Stimulated activated CD4-positive, alpha-beta T cell treated with anti-CD3 and anti-CD28 coated beads, Interleukin-1b, Interleukin-23, amount 100 ng/mL, for 1 hour (primary cell): ENCODE measurements at places on chromosomes 3 and 15.

GRCh38 chr3:195805181-195805580 is 6.5 kb downstream of the MUC4 start:
- no peak for DNase-seq

- no peak for DNase-seq
These were observed 2.6 kb downstream of the ATP8B4 start for GRCh38 chr15:50116477-50116876.

GRCh38 chr3:40850861-40851260 is 326.1 kb downstream of the ZNF621 start:
- DNase-seq = no peak

DNA sequence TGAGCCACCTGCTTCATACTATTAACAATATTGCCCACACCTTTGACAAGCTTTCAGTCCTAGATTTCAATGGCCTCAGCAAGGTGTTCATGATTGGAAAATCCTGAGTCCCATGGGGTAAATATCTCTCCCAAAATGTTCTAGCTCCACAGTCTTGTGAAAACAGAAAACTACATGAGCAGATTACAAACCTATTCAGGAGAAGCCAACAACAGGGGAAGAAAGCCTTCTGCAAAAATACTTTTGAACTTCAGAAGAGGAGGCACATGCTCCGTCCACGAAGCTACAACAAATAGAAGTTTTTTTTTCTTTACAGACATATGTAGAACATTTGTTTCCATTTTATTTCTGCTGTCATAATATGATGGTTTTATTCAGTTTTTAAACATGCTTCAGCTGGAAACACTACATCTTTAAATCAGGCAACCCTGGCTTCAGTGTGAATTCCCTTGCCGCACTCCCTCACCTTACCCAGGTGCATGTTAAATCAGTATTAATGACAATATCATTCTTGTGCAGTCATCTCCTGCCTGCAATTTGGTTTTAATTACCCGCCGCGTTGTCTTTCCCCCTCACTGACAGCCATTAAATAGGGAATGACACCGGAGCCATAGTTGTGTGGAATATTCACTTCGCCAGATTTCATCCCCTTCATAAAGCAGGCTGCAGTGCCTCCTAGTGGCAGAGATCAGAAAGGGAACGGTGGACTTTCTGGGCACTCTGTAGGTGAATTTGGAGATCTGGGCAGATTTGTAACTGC is 725.5 kb upstream of the ARRDC4 start:
- no peak for DNase-seq

- no peak for DNase-seq
These were observed 6.9 kb upstream of the PTX3 start for GRCh38 chr3:157429708-157430107.

DNA sequence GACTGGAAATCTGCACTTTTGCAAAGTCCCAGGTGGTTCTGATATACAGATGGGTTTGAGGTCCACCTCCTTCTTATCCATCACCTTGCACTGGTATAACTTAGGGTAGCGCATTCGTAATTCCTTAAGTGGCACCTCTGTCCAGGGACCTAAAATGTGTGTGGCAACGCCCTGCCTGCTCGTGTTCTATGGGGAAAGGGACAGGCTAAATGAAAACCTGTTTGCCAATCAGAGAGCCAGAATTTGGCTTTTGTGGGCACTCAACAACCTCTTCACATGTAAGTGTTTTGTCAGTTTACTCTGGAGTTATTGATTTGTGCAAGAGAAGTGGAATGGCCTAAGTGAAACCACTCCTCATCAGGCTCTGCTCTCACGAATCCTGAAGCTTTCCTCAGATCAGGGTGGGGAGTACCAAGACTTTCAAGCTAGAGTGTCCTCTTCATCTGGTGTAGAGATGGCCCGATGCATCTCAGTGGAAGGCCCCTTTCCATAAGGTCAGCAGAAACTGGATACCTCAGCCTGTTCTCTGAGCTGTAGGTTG is 138.3 kb downstream of the ALDH1A2 start:
- no peak for DNase-seq

GRCh38 chr3:194281306-194281705 is 69.8 kb downstream of the CPN2 start:
- DNase-seq = no peak

DNA sequence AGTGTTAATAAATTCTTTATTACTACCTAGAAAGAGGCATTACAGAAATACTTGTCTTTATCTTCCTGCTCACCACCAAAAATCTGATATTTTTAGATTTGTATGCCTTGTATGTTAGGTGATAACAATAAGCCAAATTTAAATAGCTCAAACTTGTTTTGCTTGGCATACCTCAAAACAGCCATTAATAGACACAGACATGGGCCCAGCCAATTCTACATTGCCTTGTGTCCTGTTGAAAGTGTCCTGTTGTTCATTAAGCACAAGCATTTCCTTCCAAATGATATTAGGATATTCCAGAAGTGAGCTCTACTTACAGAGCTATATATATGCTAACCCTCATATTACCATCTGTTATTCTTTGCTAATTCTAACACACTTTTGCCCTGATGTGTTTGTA is 438.6 kb upstream of the ZNF385D start:
- DNase-seq = no peak

DNA sequence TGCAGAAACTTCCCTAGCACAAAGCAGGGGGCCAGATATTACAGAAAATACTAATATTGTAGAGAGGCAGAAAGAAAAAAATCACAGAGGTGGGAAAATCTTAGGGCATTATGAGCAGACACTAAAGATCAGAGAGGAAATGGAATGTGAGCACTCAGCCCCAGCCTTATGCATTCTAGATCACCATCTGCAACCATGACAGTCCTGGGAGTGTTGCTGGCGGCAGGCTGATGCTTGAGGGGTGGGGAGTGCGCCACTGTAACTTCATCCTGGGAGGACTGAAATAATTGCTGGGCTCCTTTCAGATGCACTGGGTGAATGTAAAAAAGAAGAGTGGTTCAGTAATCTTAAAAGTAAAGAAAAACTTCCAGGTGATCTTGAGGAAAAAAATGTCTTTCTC is 427.6 kb upstream of the SEMA6D start:
- DNase-seq = no peak

DNA sequence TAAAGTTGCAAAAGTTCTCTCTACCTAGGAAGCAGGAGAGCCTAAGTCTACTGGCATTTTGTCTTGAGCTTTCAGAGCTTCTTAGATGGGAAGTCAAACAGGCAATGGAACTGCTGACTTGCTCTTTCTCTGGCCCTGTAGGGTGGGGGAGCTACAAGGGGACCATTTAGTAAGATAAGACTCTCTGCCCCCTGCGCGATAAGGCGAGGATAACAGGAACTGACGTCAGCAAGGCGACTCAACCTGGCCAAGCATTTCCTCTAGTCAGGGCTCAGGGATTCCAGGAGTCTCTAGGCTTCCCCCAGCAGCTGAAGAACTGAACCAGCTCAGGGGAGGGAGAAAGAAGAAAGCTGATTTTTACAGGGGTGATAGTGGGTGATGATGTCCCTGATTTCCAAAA is 5.8 kb downstream of the RARB start:
- DNase-seq = no peak

DNA sequence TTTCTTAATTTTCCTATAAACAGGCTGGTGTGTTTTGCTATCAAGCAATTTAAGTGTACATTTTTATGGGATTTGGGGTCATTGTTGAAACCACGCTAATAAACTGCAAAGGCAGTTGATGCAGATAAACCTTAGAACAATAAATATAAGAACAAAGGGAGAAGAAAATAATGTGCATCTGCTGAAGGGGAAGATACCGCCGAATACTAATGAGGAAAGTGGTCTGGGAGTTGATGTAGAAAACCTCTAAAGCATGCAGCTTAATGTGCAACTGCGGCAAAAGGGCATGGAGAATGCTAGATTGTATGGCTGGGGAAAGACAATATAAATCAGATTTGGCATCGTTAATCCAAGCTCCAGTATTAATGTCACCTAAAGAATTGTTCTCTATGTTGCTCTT is 29.8 kb upstream of the CHL1 start:
- no peak for DNase-seq

GRCh38 chr3:129942296-129942695 is 32.2 kb upstream of the TRH start:
- no peak for DNase-seq

DNA sequence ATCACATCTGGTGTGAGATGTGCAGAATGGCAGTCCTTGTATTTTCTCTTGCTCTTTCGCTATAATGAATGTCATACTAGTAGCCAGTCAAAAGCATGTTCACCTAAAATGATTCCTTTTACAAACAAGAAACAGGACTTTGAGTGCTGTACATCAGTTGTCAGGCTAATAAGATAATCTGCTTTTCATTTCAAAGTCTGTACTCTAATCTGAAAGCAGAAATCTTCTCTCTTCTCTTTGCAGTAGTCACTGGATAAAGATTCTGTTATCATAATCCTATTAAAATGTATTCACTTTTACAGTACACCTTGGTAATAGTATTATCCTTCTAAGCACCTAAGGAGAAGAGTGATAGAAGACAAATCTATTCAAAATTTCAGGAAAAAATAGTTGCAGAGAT is 300.1 kb downstream of the MFSD1 start:
- DNase-seq = no peak

- DNase-seq = no peak
These were observed 27.2 kb downstream of the ABI3BP start for GRCh38 chr3:100966049-100966491.

DNA sequence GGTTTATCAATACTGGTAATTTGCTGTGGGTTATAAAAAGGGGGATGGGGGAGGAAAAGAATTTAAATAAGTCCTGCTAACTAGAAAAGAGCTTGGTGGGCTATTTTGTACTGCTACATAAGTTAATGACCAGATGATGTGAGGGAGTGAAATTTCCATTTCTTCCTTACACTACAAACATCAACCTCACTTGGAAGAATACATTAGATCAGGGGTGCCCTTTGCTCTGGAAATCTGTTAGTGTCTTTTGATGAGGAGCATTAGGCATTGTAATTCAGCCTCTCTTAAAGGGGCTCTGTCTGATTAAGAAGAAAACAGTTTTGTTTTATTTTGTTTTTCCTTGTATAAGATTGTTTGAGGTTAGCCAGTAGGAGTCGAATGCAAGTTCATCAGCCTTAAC is 576.4 kb upstream of the TBL1XR1 start:
- no peak for DNase-seq

GRCh38 chr15:90817117-90818057 is 51.0 kb upstream of the FURIN start:
- no peak for DNase-seq

- no peak for DNase-seq
These were observed 31.4 kb downstream of the HPS3 start for GRCh38 chr3:149160754-149161300.

GRCh38 chr3:115766587-115767482 is 143.5 kb downstream of the GAP43 start:
- no peak for DNase-seq

DNA sequence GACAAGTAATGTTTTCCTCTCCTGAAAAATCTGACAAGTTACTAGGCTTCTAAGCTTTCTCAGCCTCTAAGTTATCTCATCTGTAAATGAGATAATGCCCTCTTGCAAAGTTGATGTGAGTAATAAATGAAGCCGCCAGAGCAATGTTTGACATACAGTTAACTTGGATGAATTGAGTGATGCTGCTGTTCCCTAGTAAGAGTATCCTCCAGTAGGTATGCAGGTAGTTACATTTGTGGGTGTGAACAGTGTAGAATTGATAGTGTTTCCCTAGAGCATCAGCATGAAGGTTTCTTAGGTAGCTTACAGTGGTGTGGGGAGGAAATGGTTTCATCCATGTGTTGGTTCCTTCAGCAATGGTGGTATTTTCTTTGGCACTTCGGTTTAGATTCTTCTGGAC is 3.4 kb downstream of the ATP2C1 start:
- no peak for DNase-seq

GRCh38 chr3:36906504-36907149 is 38.2 kb downstream of the TRANK1 start:
- no peak for DNase-seq

- DNase-seq = no peak
These were observed 26.5 kb upstream of the POLR2M start for GRCh38 chr15:57680021-57680420.

DNA sequence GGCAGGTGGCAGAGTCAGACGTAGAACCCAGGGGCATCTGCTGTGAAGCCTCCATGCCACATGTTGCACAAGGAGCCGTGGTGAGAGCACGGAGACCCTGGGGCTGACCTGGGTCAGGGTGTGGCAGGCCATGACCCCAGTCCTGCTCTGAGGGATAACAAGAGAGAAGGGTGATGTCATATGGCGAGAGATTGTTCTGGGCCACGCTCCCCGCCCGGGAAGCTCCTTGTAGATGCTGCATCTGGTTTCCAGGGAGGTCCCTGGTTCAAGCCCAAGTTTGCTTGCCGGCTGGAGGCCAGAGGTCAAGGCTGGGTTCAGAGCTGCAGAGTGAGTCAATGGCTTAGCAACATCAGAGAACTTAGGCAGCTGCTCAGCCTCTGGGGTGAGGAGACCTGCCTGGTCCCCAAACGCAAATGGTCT is 17.3 kb downstream of the FGD5 start:
- no peak for DNase-seq

DNA sequence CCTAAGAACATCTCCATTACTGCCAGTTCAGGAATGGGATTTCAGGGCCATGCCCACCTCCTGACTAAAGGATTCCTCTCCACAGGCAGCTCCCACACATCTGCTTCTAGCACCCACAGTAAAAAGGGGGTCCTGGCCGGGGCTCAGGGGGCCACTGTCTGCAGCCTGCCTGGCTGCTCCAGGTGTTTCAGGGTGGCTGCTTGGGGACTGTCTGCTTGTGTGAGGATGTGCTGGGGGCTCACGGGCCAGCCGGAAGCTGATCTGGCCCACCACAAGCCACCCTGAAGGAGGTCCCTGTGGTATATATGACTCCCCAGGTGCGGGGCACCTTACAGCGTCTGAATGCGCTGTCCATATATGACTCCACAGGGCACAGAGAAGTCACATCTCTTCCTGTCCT is 135.4 kb downstream of the NSMCE3 start:
- DNase-seq = no peak

GRCh38 chr3:161567577-161568361 is 71.2 kb downstream of the OTOL1 start:
- DNase-seq = no peak

DNA sequence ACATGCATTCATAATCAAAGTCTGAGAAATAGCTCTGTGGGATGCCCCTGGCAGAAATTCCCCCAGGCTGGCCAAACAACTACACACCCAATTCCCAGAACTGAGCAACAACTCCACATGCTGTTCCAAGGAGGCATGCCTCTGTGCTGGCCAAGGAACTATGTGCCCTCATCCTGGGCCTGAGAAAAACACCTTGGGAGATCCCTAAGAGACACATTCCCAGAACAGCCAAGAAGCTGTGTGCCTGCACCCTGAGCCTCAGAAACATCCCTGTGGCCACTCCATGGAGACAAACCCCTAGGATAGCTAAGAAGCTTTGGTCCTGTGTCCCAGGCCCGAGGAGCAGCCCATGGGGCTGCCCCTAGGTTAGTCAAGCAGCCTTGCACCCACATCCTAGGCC is 92.3 kb upstream of the MME start:
- no peak for DNase-seq
